ENCODE measurements at places on chromosomes 5 and 9.
A peak's percentile ranks its signal among the peaks of the same experiment; 100 is the strongest.

- DNase-seq: no peak
Observed at GRCh38 chr9:38622288-38622674, 1.9 kb upstream of the ANKRD18A start.

GRCh38 chr5:136308212-136308795, 57.0 kb downstream of the TRPC7 start:
- no peak for DNase-seq

GRCh38 chr5:110903966-110904365, 165.2 kb downstream of the SLC25A46 start:
- no peak for DNase-seq

DNA sequence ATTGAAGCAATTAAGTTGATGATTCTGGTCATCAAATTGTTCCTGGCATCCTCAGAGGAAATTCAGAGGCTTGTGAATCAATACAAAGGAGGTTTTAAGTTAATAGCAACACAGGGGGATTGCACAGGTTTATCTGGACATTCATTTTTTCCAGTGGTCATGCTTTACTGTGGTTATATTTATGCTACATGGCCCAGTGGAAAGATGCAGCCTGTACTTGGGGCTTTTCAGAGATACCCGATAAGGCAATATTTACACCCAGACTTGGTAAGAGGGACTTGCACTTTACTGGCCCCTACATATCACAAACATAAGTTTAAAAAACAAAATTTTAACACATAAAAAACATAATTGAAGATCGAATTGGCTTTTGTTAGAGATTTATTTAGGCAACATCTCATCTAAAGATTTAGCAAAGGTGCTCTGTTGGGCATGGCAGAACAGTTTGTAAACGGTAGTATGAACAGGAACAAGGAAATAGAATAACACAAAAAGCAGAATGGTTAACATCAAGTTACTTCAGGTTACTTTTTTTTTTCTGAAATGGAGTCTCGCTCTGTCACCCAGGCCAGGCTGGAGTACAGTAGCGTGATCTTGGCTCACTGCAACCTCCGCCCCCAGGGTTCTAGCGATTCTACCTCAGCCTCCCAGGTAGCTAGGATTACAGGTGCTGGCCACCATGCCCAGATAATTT, 49.7 kb upstream of the GLDC start:
- DNase-seq: no peak

DNA sequence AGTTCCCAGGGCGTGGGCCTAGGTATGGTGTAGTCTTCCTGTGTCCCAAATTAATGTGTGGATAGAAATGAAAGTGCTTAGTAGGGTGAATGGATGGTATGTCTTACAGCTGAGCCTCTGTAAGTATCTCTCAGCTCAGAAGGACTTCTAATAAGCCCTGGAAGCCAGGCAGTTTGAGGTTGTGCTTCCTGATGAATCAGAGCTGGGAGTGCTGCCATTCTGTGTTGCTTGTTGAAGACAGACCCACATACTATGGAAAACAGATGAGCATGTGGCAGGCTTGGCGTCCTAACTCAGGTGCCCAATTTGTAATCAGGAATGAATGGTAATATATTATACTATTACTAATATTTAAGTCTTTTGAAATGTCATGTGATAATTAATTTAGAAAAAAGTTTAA, 69.8 kb downstream of the CMYA5 start:
- DNase-seq: no peak

GRCh38 chr9:79896390-79896980, 324.7 kb downstream of the TLE4 start:
- no peak for DNase-seq

DNA sequence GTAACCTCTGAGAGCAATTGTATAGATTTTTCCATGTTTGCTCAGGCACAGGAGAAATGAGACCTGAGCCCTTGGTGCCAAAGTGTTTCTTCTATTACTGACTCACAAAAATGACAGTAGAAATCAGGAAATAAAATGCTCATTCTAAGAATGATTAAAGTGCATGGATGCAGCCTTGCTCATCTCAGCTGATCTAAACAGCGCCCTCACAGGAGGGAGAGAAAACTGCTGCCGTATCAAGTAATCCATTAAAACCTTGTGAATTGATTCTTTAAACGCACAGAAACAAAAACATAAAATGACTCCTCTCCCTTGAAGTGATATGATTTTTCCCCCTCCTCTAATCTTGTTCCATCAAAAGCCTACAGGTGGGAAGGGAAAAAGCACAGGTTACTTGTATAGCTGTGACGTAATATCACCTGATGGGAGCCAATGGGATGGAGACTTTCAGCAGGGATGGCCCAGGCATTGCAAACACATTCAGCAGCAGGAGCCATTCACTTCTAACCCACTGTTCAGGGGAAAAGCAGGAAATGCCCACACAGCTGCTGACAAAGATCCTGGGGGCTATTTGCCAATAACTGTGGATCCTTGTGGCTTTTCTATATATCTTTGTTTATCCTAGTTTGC, 76.7 kb downstream of the PLCXD3 start:
- DNase-seq: peak; percentile 4

DNA sequence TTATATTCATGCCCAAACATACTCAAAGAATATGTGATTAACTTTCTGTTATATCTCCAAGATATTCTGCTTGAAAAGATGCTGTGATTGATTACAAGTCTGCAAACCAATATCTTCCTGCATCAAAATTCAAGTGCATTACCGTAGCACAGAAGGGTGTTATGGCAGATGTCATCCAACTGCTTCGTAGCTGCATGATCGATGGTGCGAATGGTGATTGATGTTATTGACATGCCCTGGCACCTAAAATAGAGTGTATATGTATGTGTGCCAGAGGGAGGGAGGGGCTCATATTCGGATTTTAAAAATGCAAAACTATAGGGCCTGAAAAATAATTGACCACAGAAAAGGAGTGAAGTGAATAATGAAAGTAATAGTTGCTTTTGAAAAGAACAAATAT, 882.1 kb upstream of the NUDT12 start:
- DNase-seq: no peak

- no peak for DNase-seq
Observed at GRCh38 chr9:97924386-97924785, 2.1 kb upstream of the TRMO start.

DNA sequence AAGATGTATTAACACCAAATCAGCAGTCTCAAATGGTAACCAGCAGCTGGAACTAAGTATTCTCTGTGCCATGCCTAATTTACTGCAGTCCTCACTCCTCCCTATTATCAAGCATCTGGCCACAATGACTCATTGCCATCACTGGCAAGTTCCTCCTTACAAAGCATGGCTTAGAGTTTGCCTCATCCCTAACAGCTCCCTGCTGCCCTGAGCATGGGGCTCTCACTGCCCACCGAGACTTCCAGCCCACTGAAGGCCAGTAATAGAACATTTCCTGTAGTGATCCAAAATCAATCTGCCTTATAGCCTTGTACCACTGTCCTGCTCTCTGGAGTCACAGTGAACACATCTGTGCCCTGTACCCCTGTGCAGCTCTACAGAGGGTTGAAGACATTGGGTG, 211.9 kb upstream of the TRIM32 start:
- no peak for DNase-seq

- DNase-seq: no peak
Observed at GRCh38 chr5:12246036-12246435, 341.8 kb upstream of the CTNND2 start.

DNA sequence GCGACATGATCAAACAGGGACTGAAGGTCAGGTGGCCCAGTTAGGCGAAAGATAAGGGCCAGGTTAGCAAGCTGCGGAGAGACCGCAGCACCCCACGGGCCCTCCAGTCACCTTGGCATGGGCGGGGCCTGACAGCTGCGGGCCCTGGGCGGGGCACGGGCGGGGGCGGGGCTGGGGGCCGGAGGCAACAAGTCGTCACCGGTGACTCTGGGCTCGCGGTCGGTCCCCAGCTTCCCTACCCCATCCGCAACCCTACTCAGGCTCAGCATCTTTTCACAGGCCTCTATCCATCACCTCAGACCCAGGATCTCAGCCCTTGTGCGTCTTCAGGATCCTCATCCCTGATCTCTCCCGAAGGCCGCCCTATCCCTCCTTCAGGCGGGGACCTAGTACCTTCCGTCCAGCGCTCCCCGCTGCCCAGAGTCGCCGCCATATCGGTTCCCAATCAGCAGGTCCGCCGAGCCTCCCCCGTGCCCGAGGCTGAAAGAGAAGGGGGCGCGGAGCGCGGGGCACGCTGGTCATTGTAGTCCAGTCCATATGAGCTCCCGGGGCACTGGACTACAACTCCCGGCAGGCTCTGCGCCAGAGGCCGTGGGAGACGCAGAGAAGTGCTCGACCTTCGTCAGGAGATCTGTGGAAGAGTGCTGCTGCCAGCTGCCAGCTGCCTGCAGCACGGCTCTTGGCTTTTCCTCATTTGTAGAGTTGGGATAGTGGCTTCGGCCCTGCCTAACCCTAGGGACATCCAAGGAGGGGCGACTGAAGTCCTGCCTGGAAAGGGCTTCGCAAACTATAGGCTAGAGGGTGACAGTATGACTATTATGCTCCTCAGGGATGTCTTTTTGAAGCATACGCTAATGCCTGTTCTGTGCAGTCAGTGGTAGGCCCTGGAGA, at the start of gene DNAJC18:
Gene DNAJC18, minus strand, starts transcription at position 513 of the 891 bp plus-strand sequence. Its CDS starts 80 bp downstream, at position 433.
- DNase-seq: peak; percentile 93

- no peak for DNase-seq
Observed at GRCh38 chr9:16134351-16134750, 581.5 kb downstream of the CCDC171 start.

DNA sequence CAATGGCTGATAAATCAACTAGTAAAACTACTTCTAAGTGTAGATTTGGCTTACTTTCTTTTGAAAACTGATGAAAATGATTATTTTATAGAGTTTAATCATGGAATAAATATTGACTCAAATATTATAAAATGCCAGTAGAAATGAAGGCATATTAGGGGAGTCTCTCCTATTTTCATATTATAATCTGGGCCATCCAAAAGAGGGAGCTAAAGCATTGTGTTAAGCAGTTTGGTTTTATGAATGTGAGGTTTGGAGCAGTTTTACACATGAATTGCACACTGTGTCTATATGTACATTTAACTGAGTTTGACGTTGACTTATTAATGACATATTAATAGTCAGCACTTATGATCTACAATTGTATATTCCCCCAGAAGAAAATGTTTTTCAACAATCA, 17.4 kb downstream of the CDH9 start:
- DNase-seq: no peak

- no peak for DNase-seq
Observed at GRCh38 chr5:163094492-163095180, 342.8 kb upstream of the CCNG1 start.

- DNase-seq: no peak
Observed at GRCh38 chr9:94127806-94128205, 43.5 kb downstream of the PTPDC1 start.

- DNase-seq: no peak
Observed at GRCh38 chr5:80187421-80188090, 68.3 kb downstream of the SERINC5 start.

All from activated CD4-positive, alpha-beta T cell treated with anti-CD3 and anti-CD28 coated beads, Interleukin-2, amount 50 U/mL, for 16 hours (primary cell).